HTR-8/SVneo (cell line): ENCODE measurements at places on chromosomes 11 and 22.

DNA sequence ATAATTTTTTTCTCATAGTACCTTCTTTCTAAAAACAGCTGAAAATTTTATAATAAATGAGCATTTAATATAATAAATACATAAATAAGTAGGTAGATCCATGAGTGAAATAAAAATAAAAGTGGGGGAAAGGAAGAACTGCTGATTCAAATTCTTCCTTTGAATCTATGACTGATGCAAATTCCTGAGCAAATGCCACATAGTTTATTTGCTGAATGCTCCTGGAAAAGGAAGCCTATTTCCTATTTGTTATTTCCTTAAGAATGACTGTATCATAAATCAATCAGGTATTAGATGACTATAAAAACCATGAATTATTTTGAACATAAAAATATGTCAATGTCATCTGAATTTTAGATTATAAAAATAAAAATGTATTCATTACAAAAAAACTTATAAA lies 16.6 kb downstream of the BTBD10 start:
- peak; percentile 14 for DNase-seq

DNA sequence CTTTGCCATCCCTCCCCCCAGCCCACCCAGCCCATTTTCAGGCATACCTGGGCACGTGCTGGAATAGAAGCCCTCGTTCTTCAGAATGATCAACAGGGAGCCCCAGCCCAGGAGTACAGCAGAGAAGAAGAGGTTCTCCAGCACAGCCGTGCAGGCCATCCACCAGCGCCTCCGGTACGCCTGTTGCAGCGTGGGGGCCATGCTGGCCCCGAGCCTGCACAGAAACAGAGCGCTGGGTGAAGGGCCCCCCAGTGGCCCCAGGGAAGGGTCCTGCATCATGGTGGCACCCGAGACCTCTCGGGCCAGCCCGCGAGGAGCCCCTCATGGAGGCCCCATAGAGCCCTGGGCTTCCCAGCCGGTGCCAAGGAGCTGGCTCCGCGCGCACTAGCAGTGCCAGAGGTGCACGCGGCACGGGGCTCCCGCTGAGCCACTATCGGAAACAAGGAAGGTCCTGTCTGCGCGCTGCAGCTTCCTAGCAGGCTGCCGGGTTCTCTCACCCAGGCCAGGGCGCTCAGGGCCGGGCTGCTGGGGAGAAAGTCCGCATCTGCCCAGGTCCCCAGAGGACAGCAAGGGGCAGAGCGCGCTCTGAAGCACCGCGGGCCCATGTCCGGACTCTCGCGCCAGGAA lies 1.5 kb downstream of the SLC43A1 start:
- no peak for DNase-seq

DNA sequence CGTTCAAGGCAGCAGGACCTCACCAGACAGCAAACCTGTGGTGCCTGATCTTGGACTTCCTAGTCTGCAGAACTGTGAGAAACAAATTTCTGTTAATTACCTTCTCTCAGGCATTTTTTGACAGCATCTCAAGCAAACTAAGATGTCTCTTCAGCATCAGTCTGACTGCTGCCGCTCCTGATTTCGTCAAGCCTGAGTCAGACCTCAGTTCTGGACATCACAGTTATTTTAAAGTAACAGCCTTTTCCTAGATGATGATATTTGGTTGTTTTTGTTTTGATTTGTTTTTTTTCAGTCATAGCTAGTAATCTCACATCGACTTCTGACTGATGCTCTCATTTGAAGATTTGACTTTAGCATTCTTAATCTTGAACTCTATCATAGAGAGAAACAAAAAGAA lies 71.9 kb downstream of the BLID start:
- DNase-seq: no peak

- DNase-seq: peak; percentile 63
Measured at GRCh38 chr22:27212617-27213177, 555.3 kb downstream of the MIAT start.

GRCh38 chr11:77300695-77301094 lies 791 bp downstream of the GDPD4 start:
- DNase-seq: no peak

DNA sequence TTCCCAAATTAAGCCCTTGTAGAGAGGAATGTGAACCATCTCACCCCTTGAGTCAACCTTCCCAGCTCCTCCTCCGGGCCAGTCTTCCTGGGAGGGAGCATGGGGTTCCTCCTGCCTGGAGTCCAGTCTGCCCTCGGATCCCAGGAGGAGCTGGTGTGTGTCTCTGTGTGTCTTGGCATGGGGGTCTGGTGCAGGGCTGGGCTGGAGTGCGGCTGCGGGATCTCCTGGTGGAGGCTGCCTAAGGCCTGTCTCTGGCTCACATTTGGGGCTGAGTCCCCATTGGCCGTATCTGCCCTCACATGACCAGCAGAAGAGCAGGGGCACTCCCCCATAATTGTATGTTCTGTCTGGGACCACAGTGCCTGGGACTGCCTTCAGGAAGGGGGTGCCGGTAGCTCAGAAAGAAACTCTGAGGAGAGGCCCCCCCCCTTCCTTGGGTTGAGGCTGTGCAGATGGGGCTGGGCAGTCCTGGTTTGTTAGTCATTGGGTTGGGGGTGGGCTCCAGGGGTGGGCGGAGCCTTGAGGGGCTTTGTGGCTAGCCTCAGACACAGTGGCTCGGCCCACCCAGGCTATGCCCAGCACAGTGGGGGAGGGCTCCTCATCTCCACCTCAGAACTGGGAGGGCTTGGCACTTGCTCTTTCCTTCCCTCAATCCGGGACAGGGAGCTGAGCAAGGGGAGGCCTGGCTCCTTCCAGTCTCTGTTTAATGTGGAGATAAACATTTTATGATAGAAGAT lies 2.9 kb downstream of the C1QTNF5 start:
- DNase-seq: peak; percentile 69

DNA sequence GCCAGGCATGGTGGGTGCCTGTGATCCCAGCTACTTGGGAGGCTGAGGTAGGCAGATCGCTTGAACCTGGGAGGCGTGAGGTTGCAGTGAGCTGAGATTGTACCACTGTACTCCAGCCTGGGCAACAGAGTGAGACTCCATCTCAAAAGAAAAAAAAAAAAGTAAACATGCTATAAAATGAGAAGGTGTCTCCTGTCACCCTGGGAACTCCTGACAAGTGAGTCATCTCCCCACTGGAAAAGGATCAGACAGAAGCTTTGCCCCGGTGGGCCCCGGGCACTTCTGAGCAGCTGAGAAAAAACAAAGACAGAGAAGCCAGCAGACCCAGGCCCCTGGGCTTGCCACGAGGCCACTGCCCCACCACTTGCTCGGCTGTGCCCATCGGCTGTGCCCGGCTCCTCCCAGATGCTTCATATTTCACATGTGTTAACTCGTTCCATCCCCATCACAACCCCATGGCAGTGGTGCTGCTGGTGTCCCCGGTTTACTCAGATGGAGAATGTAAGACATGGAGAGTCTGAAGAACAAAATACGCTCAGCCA lies 22.3 kb downstream of the TTLL1 start:
- peak; percentile 72 for DNase-seq

DNA sequence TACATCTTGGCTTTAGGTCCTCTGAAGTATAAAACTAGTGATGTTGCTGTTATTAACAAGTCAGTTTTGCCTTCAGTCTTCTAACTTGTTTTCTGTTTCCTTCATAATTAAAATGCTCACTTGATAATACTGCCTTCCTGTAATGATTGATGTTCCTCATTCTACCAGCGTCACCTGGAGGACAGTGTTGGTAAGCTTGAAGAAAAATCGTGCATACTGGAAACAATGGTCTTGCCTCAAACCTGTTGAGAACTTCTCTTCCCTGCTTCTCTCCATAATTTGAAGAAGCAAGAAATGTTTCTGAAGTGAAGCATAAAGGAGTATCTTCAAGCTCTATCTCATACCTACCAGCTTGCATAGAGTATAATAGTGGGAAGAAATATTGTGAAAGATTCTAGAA lies 3.0 kb downstream of the YWHAH start:
- DNase-seq: no peak

DNA sequence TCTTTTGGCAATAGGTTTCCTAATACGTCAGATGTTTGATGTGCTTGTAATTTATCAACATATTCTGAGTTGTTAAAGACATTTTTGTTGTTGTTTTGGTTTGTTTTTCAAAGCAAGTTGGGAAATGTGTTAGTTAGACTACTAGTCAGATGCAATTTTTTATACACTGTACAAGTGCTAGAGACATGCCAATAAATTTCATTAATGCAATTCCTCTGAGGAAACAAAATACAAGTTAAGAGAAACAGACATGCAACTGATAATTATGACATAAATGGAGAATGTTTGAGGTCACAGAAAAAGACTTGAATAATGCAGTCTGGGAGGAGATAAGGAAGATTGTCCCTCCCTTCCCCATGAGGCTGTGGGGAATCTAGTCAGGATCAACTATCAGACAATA lies 5.9 kb downstream of the OR51T1 start:
- DNase-seq: no peak

GRCh38 chr11:14529321-14529720 lies 9.1 kb upstream of the PSMA1 start:
- no peak for DNase-seq

DNA sequence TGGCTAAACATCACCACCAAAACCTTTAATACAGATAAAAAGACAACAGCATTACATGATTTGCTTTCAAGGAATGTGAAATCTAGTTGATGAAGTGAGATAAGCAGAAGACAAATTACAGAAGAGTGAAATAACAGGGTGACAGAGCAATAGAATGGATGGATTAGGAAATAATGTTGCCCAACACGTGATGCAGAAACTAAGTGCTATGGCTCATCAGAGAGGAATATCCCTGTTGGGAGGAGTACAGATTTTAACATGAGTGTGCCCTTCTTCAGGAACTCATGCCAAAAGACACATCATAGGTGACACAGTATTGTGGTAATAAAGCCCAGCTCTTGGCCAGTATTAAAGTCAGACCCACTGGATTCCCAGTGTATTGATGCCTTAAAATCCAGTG lies 176.6 kb upstream of the RAG2 start:
- DNase-seq: no peak

DNA sequence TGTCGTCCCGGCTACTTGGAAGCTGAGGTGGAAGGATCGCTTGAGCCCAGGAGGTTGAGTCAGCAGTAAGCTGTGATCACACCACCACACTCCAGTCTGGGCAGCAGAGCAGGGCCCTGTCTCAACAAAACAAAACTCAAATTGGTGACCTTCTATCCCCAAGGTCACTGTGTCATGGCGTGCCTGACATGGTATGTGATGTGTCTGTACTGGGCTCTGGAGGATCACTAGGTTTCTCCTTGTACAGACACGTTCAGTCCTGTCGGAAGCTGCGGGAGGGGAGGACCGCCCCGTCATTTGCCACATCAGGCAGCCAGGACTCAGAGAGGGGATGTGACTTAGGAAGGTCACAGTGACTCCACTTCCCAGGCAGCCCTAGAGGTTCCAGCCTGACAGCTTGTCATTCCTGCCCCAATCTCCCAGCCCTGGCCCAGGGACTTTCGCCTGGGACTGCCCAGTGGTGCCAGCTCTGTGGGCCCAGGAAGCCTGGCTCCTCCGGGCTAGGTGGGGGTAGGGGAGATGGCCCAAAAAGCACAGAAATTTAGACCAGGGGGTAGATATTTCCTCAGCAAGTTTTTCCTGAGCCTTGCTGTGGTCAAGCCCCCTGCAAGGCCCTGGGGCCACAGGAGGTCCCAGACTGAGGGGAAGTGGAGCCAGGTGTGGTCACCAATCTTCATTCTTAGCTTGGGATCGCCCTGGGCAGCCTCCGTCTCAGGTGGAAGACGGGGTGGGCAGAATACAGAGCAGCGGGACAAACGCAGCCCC lies 53.2 kb downstream of the TRIOBP start:
- no peak for DNase-seq

DNA sequence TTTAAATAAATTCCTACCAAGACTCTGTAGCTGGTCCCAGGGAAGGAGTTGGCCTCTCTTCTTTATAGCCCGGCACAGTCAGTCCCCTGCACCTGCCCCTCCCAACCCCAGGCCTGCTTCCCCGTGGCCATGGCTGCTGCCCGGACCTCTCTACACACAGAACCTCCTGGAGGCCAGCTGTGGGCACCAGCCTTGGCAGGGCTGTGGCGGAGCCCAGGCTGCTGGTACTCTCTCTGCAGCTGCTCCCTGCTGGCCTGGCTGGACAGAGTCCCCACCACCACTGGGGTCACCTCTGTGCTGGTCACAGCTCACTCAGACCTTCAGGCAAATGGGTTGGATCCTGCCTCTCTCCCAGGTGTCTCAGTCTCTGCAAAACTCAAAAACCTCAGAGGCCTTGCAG lies 69.3 kb downstream of the LRP5 start:
- no peak for DNase-seq

DNA sequence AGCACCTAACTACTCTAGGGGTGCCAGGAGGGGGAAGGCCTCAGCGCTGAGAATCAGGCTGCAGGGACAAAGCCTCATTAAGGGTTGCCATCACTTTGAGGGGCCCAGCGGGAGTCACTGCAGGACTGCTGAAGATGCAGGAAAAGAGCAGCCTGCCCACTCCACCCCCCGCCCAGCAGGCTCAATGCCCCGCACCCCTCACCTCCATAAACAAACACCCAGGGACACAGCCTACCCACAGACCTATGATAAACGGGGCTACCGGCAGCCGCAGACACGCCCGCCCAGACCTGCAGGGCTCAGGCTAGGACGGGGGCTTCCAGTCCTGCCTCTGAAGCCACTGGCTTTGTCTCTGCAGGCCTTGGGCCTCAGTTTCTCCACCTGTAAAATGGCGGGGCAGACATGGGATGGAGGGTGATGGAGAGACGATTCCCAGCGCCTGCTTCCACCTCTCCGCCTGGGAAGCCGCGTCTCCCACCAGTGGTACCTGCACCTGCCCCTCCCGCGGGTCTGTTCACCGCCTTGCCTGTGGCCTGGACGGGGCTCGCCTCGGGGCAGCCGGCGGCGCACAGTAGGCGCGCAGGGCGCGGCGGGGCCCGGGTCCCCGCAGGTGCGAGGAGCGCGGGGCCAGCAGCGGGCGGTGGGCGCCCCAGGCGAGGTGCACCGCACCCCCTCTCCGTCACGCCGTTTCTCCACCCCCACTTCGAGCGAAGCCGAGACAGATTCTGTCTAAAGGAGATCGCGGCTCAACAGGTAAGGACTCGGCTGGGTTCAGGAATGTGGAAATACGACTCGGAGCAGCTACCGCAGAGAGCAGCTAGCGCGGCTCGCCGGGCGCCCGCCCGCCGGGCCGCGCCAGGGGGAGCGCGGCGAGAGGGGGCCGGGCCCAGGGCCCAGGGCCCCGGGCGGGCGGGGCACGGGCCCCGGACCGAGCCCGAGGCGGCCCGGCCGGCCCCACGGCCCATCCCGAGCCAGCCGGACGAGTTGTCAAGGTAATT lies 1.5 kb downstream of the WNT7B start:
- no peak for DNase-seq

DNA sequence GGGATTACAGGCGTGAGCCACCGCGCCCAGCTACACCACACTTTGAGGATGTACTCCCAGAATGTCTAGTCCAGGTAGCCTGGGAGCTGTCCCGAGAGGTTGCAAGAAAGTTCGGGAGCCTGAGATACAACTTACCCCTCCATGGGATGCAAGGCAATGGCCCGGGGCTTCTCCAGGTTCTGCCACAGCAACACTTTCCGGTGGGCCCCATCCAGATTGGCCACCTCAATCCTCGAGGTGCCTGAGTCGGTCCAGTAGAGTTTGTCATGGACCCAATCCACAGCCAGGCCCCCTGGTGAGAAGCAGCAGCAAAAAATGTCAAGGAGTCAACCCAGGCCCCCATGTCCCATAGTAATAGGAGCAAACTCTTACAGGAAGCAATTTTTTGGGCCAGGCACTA lies 25.5 kb downstream of the LRP4 start:
- no peak for DNase-seq
